AG10803 (cell line): ENCODE measurements at places on chromosomes 7 and 10.

- DNase-seq = no peak
Measured at GRCh38 chr7:155619634-155620271, 24.7 kb upstream of the RBM33 start.

GRCh38 chr7:139384611-139385010 lies 24.9 kb downstream of the LUC7L2 start:
- no peak for DNase-seq

- no peak for DNase-seq
Measured at GRCh38 chr10:125689955-125690569, 7.1 kb upstream of the TEX36 start.

GRCh38 chr10:66521506-66521905 lies 404.3 kb upstream of the LRRTM3 start:
- no peak for DNase-seq

DNA sequence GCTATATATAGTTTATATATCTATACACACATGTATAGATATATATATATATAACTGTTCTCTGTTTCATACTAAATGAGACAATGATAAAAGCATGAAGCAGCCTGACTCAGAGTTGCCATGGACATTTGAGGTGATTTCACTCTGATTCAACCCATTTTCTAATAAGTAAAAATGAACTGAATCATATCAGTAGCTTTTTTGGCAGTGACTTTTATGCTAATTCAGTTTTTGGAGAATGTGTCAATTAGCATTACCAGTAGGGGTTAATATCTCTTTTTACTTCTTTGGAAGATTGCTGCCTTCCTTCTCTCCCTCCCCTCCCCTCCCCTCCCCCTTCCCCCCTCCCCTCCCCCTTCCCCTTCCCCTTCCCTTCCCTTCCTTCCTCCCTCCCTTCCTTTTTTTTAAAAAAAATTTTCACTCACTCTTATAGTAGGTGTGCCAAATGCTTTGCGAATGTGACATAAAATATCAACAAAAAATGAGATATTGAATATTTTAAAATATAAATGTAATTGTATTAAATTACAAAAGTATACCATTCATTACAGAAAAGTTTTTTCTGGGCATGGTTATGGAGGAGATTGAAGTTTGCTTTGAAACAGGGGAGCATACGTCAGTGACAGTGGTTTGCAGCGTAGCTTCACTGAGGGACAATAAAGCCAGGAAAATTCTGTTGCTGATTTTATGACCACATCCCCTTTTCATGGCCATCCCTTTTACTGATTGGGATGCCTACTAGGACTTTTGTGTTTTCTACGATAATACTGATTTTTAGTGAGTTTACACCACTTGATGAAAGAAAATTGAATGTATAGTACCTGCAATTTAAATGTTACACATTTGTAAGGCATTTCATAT lies 64.0 kb upstream of the KLF6 start:
- DNase-seq = peak; percentile 63

GRCh38 chr7:119572132-119572531 lies 700.8 kb upstream of the KCND2 start:
- no peak for DNase-seq

GRCh38 chr7:104362756-104363155 lies 34.4 kb downstream of the LHFPL3 start:
- DNase-seq = no peak

DNA sequence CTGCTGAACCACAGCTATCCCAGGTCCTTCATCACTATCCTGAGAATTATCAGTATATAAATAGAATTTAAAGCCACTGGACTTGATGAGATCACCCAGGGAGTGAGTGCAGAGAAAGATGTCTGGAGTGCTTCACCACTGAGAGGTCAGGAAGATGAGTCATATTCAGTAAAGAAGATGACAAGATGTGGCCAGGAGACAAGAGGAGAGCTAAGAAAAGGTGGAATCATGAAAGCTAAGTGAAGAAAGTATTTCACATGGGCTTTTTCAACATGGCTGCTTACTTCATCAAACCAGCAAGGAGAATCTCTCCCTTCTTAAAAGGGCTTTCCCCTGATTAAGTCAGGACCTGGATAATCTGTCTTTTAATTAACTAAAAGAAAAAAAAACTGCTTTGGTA lies 9.1 kb upstream of the PRKAR2B start:
- DNase-seq = peak; percentile 79

- no peak for DNase-seq
Measured at GRCh38 chr7:144761493-144761892, 74.4 kb downstream of the TPK1 start.

- DNase-seq = no peak
Measured at GRCh38 chr7:28168393-28169158, 12.0 kb downstream of the JAZF1 start.
